ENCODE measurements at places on chromosomes 12 and 14. TPM values are rescaled to one million over a fixed set of nuclear protein-coding genes. Genes with fewer than 3 reads are reported as not detected.

DNA sequence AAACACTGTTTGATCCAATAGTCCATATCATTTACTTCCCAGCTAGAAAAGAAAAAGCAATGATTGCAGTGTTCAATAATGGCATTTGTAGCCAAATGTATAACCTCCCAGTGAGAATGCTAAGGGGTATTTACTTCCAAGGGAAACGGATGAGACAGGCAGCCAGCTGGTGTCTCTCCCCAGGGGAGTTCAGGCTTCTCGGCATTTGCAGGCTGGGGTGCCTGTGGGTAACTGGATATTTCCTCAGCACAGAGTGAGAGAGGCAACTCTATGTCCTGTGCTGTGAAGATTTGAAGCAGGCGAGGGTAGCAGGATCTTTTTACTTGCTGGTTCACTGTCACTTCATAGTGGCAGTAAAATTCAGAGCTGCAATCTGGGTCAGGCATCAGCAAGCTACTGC lies 1455.6 kb upstream of the TMEM132C start:
- no peak for DNase-seq

GRCh38 chr14:52094546-52095271 lies 25.9 kb upstream of the NID2 start:
- DNase-seq, result no peak

DNA sequence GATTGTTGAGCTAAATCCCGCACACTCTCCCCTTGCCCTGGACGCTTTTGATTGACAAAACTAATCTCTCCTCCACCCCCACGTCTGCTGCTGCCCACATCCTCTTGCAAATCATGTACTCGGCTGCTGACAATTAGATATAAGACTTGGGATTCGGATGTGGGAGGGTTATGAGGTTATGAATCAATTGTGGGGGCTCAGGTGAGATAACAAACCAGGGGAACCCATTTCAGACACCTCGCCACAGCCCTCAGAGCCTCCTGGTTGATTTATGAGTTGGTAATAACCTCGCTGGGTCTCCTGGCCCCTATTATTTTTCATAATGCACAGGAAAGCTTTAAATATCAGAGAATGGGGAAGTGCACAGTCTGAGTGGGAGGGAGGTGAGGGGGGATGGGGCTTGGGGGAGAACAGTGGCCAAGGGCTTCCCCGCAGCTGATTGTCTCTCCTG lies 449.9 kb downstream of the DPF3 start:
- peak; percentile 60 for DNase-seq

DNA sequence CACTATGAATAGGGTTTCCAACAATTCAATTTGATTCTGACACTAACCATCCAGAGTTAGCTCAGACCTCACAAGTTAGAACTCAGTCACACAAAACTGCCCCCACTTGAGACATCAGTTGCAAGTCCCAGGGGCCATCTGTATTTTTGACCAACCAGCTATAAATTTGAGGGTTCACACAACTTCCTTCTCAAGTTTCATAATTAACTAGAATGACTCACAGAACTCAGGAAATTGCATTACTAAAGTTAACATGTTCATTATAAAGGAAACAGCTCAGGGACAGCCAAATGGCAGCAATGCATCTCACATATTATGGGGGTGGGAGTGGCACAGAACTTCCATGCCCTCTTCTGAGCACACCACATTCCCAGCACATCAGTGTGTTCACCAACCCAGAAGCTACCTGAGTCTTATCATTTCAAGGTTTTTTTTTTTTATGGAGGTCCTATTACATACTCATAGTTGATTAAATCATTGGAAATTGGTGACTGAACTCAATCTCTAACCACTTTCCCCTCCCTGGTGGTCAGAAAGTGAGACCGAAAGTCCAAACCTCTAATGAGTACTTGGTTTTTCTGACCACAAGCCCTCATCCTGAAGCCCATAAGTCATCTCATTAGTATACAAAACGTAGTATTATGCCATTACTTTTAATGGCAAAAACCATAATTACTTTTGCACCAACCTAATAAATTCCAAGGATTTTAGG lies 1721.5 kb upstream of the SEL1L start:
- no peak for DNase-seq

The ARHGAP9 gene
- 97.9 TPM for total RNA-seq
